Vagina (tissue), 2 donors: ENCODE measurements at places on chromosomes 4 and X.

DNA sequence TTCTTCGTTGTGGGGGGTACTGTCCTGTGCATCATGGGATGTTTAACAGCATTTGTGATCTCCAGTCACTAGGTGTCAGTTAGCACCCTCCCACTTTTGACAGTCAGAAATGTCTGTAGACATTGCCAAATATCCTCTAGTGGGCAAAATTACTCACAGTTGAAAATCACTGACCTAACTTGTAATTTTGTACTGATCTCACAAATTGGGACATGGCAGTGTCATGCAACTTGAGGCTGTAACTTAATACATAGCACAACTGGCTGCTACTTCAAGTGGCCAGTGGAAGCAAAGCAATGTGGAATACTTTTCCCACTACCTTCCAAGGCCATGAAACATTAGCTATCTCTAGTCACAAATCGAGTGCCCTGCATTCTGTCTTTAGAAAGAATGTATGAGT lies 23.2 kb upstream of the TSPAN7 start:
- no peak for DNase-seq

GRCh38 chr4:147578593-147578992 lies 38.6 kb upstream of the TMEM184C start:
- no peak for DNase-seq

DNA sequence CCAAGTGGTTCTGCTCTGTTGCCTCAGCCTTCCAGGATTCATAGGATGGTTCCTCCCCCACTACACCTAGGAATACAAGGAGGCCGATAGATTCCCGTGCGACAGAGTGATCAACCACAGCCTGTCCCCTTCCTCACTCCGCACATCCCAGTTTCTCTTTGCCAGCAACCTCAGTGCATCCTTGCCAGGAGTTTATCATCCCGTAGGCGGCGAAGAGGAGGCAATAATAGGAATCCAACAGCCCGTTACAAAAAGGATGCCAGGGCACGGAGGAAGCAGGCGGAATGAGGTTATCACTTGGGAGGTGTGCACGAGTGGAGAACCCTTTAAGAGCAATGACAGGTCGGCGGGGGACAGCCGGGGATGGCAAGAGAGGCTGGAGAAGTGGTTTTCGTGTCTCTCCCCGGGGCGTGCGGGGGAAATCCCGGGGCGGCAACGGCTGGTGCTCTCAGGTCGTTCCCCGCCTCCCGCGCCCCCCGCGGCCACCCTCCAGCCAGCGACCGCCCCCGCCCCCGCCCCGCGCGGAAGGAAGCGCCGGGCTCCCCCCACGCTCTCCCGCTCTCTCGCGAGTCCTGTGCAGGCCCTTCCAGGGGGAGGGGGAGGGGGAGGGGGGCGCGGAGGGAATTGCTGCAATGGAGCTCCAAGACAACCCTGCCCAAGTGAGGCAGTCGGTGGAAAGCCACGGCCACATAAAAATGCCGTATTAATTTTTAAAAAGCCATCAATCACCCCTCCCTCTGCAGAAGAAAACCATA lies 1.6 kb downstream of the PPP3CA start:
- no peak for DNase-seq

- DNase-seq = no peak
Observed at GRCh38 chrX:153475751-153476281, 5.4 kb upstream of the HAUS7 start.

DNA sequence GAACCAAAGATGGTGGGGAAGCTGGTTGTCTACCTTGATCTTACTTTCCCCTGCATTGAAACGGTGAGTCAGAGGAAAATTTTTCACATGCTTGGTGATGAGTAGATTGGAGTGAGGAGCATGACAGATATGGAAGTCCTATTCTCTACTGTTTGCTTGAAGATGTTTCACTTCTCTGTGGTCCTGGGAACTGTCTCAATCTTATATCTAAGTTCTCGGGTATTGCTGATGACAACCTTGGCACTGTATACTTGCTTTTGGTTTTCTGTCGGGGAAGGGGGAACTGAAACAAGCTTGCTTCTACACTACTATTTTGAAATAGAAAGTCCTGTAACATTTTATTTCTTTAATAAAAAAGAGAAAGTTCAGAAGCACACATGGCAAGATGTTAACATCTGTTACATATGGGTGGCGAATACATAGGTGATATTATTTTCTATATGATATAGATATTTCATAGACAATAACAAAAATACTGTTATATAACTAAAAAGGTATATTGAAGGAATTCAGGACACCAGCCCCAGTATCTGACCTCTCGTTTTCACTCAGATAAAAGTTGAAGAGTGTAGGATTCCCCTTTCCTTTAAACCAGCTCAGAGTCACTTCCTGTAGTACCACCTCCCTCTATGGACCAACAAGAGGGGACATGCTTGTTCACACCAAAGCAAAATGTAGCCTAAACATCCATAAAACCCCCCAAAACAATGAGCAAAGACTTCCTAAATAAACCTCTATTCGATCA lies 88.8 kb downstream of the FMR1NB start:
- DNase-seq = no peak

DNA sequence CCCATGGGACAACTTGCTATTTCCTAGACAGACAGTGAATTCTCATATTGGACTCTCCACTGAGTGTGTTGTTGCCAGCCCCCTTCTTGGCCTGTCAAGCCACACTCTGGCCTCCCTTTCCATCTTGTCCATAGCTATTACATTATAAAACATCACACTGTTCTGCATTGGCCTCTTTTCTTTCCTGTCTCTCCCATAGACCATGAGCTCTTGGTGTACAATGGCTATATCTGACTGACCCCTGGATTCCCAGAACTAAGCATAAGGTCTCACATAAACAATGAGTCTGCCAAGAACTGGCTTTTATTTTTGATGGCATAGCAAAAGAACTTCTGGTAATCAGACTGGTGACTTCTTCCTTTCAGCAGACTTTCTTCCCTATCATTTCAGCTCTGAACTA lies 23.8 kb downstream of the STARD8 start:
- DNase-seq = no peak

DNA sequence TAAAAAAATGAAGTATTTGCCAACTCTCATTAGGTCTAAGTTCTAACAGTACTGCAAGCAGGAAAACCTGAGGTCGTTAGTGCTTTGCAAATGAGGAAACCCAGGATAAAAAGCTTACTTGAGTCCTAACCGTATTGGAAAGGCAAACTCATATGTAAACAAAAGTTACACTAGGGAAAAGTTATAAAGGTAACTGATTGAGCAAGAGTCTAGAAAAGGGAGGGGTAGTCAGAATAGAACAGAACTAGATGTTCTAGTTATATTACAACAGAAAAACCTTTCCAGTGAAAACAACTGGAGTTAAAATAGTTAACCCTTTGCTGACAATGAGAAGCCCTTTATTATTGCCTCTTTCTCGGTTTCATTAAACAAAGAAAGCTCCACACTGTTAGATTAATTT lies 66.4 kb upstream of the MAOA start:
- no peak for DNase-seq

DNA sequence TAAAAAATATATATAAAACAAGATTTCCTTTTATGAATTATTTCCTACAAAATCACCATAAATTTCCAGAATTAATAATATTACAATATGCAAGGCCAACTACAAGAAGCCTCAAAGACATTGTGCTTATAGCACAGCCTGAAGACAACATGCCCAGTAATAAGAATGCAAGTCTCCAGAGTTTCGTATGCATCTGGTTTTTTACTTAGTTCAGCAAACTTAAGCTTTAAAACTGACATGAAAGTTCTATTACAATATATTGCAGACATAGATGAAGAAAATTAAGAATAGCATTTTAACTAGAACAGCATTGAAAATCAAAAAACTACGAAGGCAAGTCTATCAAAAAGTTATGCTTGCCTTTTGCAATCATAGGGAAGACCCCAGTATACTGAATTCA lies 107.6 kb downstream of the PRDM5 start:
- no peak for DNase-seq

DNA sequence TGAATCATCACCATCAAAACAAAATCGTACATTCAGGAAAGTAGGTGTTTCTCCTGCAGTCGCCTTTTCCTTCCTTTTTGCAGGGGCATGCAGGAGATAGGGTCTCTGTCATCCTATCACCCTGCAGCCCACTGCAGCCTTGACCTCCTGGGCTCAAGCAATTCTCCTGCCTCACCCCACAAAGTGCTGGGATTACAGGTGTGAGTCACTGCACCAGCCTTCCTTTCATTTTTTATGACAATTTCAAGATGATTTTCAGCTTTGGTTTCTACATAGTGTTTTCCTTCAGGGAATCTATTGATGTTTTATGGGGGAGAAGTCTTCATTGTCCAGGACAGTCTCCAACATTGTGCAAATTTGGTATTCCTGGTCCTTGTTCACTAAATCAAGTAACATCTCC lies 71.7 kb downstream of the USP38 start:
- no peak for DNase-seq

- DNase-seq = no peak
Observed at GRCh38 chr4:141207961-141208360, 12.7 kb upstream of the ZNF330 start.

DNA sequence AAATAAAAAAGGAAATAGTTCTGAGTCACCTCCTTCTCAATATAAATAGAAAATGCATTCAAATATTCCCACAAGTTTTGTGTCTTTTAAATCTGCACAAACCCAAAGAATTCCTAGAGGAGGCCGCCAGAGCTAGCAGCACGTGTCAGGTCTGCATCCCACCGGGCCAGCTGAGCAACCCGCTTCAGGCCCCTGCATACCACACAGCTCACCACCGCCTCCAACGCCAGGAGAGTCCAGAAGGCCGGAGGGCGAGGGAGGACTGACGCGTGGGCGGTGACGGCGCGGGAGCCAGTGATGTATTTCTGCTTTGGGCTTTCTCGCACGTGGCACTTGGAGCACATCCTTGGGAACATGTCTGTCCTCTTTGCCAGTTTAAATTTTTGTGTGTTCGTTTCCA lies 61.9 kb upstream of the CLDN34 start:
- DNase-seq = no peak

GRCh38 chr4:151599863-151600262 lies 160.9 kb downstream of the GATB start:
- no peak for DNase-seq

- DNase-seq = no peak
Observed at GRCh38 chrX:151902813-151903591, 9.7 kb upstream of the MAGEA4 start.

GRCh38 chr4:141724646-141725045 lies 88.3 kb downstream of the IL15 start:
- DNase-seq = no peak

DNA sequence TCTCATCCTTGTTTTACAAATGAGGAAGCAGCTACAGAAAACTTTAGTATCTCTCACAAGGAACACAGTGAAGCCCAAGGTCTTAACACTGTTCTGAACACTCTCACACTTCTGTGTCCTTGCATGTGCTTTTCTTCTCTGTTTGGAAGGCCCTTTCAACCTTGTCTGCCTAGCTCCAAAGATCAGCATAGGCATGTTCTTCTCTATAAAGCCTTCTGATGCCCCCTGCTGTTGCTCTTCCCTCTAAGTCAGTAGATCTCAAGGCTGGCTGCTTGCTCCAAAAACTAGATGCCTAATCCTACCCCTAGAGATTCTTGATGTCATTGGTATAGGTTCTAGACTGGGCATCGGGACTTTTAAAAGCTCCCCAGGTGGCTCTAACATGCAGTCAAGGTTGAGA lies 5.9 kb downstream of the APOO start:
- DNase-seq = no peak

DNA sequence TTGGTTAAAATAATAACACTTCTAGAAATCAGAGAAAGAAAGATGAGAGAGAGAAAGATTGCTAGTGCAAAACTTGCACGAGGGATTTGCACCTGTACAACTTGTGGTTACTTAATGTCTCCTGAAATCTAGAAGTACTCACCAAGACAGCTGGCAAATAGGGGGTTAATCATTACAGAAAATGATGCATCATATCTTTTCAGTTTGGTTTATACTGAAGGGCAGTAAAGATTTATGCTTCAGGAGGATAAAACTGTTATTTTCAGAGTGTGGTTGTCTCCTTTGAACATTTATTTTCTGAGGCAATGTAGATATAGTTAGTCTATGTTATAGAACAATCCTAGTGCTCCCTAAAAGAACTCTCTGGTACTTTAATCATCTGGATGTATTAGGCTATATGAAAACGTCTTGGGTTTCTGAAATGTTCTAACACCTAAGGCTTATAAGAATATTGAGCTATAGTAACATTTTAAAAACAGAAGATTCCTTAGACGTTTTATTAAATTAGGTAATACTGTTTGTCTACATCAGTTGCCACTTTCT lies 13.3 kb downstream of the ATOH1 start:
- DNase-seq = no peak

DNA sequence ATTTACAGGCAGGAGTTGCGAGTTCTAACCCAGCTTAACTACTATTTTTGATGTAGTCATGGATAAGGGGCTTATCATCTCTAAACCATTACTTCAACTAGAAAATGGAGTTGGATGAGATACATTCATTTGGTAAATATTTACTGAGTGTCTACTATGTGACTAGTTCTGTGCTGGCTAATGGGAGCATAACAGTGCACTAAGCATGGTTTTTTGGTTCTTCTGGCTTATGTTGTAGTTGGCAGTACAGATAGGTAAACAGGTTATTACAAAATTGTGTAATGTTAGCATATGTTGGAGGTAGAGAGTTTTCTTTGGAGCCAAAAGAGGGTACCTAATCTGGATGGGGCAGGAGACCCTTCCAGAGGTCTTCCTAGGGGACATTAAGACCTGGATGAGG lies 25.8 kb upstream of the PI4K2B start:
- DNase-seq = no peak

- no peak for DNase-seq
Observed at GRCh38 chr4:45663628-45664081, 460.2 kb downstream of the GABRG1 start.
